ENCODE measurements at places on chromosomes 7 and 10.

- no peak for DNase-seq
Measured at GRCh38 chr7:77226357-77226839, 26.8 kb upstream of the FGL2 start.

DNA sequence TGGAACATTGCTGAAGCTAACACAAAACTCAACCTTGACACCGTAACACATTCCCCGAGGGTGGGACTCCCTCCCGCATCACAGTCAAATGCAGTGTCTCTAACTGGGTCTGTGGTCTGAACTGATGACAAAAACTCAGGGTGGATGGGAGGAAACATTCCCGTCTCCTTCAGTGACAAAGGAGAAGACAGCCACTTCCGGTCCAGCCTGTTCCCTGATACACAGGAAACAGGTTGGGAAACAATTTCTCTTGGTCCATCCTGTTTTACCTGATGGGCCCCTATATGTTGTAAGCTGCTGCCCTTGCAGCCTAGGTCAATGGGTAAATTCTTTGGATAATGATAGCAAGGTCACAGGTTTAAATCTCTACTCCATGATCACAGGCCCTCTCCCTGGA, 20.4 kb downstream of the SLC13A4 start:
- peak; percentile 69 for DNase-seq

- no peak for DNase-seq
Measured at GRCh38 chr10:84398696-84399095, 70.3 kb downstream of the CCSER2 start.

- no peak for DNase-seq
Measured at GRCh38 chr10:96935810-96936209, 103.7 kb downstream of the LCOR start.

DNA sequence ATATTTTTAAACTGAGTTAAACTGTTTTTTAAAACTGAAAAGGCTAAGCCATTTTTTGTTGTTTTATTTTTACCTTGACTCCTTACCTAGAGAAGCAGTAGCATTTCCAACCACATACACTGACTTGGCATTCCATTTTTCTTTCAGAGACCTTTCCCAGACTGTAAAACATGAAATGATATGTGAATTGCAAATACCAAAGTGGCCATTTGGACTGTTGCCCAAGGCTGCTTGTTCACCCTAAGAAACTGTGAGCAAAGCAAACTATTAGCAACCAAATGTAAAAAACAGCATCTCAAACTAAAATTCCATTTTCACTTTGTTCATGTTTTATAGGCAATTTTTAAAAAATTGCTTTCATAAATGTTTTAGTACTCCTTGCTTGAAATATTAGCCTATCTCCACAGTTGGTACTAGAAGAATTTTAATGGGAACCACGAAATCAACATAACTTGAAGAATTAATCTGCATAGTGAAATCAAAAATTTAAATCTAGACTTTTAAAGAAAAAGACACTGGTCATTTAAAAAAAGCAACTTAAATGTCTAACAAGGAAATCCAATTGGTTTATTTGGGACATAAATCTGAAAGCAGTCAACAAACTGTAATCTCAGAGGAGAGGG, 10.8 kb downstream of the UROS start:
- no peak for DNase-seq

DNA sequence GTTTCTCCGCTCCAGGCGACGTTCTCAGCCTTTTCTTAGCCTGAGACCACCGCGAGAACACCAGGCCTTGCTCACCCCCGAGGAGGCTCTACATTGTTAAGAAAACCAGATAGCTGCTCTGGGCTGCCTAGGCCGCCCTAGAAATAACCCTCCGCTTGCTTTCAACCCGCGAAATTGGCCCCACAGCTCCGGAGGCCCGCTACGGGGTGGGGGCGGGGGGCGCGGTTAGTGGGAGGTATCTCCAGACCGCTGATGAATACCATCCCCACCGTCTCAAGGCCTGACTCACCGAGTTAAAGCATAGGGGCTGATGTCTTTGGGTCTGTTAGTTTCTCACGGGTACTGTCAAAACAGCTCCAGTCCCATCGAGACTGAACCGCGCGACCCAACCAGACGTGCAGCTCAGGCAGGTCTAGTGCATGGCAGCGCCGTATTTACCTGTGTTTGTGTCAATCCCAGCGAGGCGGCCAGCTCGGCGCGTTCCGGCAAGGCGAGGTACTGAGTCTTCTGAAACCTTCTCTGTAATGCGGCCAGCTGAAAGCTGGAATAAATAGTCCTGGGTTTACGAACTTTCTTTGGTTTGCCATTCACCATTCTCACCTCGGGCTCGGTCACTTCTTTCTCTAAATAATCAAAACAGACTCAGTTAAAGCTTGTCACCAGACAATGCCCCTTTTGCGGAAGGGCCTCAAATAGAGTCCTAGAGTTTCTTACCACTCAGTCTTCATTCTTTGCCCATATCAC, 2.7 kb downstream of the DLX5 start:
- DNase-seq = no peak

DNA sequence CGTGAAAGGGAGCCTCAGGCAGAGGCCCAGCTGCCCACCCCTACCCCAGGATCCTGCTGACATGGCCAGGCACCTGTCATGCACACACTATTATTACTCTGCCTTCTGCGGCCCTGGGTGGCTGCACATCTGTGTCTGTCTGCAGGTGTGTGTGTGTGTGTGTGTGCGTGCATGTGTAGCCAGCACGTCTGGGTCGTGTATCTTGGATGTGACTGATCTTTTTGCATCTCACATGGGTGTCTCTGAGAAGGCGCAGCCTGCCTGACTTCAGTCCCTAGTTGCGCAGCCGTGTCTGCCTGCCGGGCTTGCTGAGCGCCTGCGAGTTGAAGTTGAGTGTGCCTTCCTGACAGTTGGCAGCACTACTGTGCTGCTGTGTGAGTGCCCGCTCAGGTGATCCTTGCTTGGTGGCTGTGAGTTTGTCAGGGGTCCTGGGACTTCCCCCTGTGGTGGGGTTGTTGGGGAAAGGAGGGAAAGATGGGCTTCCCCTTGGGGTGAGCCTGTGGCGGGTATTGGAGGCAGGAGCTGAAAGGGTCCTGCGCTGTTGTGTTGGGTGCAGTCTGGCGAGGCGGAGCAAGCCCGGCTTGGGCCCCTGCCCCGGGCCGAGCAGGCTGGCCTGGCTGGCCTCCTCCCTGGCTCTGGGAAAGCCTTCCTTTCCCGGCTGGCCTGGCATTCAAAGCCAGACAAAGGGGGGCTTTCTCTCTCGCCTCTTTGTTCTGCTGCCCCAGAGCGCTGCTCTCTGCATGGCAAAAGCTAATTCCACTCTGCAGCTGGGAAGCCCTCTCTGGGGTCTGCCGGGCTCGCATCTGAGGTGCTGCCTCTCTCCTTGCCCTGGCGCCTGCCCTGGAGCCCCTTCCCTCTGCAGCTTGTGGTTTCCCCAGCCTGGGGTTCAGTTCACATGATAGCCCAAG, 4.9 kb downstream of the TRIM8 start:
- DNase-seq = no peak

- no peak for DNase-seq
Measured at GRCh38 chr10:132834891-132835847, 49.2 kb upstream of the NKX6-2 start.

- no peak for DNase-seq
Measured at GRCh38 chr7:86788948-86789347, 145.2 kb downstream of the GRM3 start.

DNA sequence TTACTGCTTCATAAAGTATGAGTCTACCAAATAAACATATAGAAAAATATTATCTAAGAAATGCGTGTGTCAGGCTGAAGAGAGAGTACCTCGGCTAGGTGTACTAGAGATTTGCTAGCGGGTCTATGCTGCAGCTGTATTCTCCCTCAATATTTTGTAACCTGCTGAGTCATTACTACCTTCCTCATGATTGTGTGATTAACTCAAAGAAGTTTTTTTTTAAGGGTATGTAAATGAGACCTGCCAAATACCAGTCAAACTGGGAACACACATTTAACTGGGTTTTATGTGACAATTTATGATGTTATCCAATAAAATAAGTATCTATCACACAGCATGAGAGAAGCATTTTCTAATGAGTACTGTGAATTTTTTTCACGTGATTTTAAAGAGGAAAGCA, 180.4 kb downstream of the RNF133 start:
- peak; percentile 73 for DNase-seq

- peak; percentile 63 for DNase-seq
Measured at GRCh38 chr10:89563861-89564478, 28.6 kb upstream of the SLC16A12 start.

- peak; percentile 35 for DNase-seq
Measured at GRCh38 chr10:89389254-89389653, 3.2 kb upstream of the IFIT1 start.

Data from bronchial epithelial cell (primary cell).